ENCODE measurements at places on chromosomes 7 and 10.

DNA sequence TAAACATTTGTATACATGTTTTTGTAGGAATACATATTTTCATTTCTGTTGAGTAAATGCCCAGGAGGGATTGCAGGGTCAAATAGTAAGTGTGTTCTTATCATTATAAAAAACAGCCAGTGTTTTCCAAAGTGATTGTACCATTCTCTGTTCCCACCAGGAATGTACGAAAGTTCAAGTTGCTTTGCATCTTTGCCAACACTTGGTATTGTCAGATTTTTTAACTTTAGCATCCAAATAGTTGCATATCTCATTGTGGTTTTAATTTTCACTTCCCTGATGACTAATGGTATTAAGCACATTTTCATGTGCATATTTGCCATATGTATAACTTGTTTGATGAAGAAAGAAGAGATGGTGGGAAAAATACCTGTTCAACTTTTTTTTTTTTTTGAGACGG lies 213.9 kb downstream of the ZNF365 start:
- DNase-seq: no peak

GRCh38 chr10:117544004-117544701 lies 1.6 kb downstream of the EMX2 start:
- no peak for DNase-seq

DNA sequence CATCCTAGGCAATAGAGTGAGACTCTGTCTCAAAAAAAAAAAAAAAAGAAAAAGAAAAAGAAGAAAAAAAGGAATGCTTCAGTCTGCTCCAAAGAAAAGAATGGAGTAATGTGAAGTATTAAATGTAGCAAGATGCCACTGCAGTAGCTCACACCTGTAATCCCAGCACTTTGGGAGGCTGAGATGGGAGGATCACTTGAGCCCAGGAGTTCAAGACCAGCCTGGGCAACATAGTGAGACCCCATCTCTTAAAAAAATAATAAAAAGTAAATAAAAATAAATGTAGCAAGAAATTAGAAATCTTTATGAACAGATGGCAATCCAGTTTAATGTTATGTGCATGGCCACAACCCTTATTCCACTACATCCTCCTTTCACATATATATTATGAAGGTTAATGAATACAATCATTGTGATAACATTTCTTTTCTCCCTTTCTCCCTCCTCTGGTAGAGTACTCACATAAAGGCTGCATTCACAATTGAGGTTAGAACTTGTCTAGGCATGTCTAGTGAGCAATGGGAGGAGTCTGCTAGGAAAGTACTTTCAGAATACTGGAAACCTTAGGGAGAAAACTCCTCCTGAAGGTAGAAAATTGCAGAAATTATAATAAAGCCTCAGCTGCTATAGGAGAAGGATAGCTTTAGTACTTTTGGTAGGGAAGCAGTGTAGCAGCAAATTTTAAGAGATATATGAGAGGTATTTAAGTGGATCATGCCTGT lies 20.4 kb downstream of the KLLN start:
- DNase-seq: peak; percentile 16

GRCh38 chr10:51257511-51258248 lies 183.4 kb downstream of the PRKG1 start:
- DNase-seq: peak; percentile 14

GRCh38 chr7:100768784-100769183 lies 35.4 kb downstream of the ZAN start:
- no peak for DNase-seq

DNA sequence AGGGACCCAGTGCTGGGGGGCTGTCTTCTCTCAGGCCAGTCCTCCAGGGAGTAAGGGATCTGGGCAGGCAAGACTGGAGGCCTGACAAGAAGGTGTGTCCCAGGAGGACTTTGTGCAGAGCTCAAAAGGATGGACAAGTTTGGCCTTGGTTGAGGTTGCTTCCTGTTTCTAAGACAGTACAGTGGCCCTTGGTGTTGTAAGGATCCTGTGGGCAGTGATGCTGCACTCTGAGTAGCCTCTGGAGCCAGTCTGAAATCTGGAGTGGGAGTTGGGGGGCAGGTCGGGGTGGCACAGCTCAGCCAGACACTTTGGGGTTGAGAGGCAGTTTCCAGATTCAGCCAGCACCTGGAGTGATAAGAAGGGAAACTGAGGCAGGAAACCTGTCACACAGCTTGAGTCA lies 139.2 kb upstream of the ZMIZ1 start:
- DNase-seq: no peak

Data from AG08396 (cell line).